NCI-H187 treated with DMSO at 0.1 percent for 48 hours (cell line): ENCODE measurements at places on chromosomes 7 and 10.

- no peak for DNase-seq
Measured at GRCh38 chr7:78222001-78222751, 423.6 kb downstream of the PHTF2 start.

- DNase-seq = no peak
Measured at GRCh38 chr10:112332509-112333228, 41.2 kb upstream of the ACSL5 start.

GRCh38 chr7:31079126-31079823 lies 27.2 kb downstream of the ADCYAP1R1 start:
- DNase-seq = no peak

DNA sequence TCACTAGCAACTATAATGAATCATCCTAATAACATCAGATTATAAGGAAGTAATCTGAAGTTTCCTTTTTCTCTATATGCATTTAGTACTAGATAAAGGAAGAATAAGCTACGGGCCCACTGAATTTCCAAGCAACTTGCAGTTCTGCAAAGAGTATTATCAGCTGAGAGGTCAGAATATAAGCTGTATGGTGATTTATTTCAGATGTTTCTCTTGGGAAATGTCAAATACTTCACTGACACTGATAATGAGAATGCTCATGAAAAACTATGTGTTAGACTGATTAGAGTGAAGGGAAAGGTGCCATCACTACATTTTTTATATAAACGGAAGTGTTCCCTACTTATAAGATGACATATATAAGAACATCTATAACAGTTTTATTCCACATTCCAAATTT lies 251.2 kb upstream of the HGF start:
- DNase-seq = no peak

GRCh38 chr7:107070710-107071109 lies 26.2 kb downstream of the PRKAR2B start:
- no peak for DNase-seq

GRCh38 chr7:48059706-48060105 lies 24.4 kb downstream of the C7orf57 start:
- DNase-seq = no peak

DNA sequence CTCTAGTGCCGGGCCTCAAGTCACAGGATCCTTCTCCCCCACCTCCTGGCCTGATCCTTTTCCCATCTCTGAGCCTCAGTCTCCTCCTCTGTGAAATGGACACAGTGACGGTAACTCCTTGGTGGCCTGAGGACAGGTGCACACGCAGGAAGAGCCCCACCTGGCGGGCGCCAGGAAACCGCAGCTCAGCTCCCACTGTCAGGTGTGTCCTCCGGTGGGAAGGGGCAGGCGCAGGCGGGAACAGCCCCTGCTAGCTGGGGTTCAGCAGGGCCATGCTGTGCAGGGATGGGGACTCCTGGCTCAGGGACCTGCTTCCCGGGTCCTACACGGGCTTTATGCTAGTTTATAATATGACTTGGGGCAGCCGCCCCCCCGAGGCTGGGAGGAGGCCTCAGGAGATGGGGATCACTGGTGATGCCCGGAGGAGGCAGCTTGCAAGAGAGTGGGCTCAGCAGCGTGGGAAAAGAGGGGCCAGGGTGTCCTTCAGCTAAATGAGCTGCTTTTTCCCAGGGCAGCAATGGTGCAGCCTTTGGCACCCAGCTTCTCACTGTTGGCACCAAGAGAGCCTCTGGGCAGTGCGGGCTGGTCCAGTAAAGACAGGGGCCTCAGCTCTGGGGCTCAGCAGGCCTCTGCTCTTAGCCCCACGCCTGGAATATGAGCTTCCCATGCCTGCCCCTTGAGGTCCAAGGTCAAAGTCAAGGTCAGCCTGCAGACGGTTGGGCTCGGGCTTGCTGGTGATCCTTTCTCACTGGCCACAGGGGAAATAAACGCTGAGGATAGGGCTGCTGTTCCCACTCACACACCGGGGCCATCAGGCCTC lies 68.0 kb upstream of the FAM20C start:
- no peak for DNase-seq

- DNase-seq = no peak
Measured at GRCh38 chr10:11813855-11814567, 9.1 kb upstream of the PROSER2 start.

DNA sequence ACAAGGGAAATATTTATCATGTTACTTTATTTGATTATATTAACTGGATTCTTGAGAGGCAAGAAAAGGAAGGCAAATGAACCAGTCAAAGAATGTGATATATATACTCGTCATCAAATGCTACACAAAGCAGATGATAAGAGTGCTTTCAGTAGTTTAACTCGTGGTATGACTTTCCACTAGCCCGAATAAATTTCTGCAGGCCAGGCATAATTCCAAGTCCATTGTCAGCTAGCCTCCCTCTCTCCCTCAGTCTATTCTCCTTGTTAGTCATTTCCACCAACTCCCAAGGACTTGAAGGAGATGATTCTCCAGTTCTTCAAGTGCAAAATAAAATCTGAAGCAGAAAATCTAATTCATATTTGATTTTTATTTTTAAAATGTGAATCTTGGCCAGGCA lies 190.5 kb downstream of the GLI3 start:
- no peak for DNase-seq

- DNase-seq = no peak
Measured at GRCh38 chr10:1002425-1003006, 14.3 kb downstream of the GTPBP4 start.

- no peak for DNase-seq
Measured at GRCh38 chr7:145584401-145584800, 532.2 kb upstream of the CNTNAP2 start.

DNA sequence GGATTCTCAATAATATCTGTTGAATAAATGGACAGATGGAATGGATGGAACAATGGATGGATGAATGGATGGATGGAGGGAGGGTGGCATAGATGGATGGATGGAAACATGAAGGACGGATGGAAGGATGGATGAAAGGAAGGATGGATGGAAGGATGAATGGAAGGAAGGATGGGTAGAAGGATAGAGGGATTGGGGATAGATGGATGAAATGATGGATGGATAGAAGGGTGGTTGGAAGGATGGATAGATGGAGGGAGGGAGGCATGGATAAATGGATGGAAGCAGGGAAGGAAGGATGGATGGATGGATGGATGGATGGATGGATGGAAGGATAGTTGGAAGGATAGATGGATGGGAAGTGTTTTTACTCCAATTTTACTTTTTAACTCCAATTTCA lies 35.4 kb downstream of the AKR1B15 start:
- DNase-seq = no peak

GRCh38 chr10:58807629-58808022 lies 295.0 kb downstream of the BICC1 start:
- DNase-seq = no peak

DNA sequence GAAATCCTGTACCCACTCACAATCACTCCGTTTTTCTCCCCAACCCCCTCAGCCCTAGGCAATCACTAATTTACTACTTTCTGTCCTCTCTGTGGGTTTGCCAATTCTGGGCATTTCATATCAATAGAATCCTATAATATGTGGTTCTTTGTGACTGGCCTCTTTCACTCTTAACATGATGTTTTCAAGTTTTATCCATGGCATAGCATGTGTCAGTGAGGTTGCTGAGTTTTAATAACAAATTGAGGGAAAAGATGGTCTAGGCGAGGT lies 11.9 kb downstream of the PLAU start:
- DNase-seq = no peak

DNA sequence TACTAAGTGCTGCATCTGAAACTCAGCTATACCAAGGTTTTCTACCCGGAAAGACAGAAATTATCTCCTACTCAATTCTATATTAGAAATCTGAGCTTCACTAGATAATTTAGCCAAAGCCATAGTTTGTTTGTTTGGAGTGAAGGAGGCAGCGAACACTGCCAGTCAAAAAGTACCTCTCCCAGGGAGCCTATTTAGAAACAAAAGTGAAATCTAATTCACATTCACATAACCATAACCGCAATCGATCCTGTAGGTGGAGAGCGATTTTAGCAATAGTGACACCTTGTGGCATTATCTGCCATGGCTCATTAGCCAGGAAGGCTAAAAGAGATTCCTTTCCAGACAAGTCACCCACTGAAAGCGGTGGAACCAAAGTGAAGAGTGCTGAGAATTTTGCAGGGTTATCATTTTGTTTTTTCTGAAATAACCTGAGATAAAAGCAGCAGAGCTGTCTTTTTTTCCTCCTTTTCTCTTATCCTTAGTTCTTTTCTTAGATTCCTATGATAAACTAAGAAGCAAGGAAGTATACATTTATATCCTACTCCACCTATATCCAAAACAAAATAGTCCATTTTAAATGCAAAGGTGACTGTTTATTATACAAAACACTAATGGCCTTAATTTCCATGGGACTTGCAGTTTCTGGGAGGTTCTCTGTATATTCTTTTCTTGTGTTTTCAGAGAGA lies 83.7 kb upstream of the BET1 start:
- DNase-seq = peak; percentile 8

DNA sequence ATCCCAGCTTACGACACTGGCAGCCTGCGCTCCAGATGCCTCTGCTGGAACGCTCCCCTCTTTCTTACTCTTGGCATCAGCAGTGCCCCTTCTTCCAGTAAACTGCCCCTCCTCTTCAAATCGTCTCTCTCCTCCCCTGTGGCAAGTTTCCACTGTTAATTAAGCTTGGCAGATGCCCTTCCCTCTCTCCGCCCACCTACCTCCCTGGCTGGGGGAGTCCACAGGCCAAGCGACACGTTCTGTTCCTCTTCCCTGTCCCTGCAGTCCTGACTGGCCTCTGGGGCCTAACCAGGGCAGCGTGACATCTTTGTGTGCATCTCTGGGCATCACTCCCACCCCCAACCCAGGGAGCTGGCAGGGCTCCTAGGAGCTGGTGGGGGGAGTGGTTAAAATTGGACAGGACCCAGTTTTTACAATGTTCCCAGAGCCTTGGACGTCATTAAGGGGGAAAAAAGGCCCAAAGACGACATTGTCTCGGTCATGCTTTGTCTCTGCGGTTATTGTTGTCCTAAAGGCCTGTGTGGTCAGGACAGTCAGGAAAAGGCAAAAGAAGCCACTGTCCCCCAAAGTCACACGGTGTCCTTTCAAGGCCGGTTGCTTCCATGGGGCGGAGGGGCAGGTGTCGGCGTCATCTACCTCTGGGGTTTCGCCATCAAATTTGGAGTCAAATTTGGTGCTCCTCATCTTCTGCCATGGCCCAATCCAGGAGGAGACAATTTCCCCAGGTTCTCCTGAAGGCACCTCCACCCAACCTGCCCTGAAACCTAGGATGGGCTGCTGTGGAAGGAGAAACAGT lies 54.2 kb downstream of the DLG5 start:
- DNase-seq = no peak

DNA sequence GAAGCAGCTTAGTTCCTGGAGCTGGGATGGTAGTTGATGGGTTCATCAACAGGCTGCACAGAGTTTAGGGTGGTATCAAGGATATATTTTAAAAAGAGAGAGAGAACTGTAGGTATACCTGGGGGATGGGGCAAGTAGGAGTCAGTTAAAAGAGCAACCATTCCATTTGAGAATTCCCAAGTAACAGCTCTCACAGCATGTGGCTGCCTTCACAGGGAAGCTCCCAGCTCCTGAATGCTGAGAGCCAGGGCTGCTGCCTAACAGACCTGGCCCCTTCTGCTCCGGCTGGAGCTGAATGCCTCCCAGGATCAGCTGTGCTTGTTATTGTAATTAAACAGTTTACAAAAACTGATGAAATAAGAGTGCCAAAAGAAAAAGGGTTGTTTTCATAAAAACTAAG lies 58.8 kb upstream of the GPR26 start:
- no peak for DNase-seq

GRCh38 chr10:38605153-38605661 lies 511.1 kb downstream of the ZNF37A start:
- DNase-seq = no peak

DNA sequence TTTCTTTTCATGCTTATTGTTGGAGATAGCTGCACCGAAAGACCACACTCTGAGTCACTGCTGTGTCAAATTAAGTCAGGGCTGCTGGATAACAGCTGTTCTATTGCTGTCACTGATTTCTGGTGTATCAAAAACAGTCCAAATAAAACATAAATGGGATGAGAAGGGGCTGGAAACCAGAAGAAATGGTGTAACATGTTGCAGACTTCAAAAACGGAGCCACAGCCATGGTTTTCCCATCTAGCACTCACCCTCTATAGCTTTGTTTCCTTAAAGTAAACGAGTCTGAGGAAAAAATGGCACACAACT lies 103.3 kb upstream of the DIP2C start:
- no peak for DNase-seq

DNA sequence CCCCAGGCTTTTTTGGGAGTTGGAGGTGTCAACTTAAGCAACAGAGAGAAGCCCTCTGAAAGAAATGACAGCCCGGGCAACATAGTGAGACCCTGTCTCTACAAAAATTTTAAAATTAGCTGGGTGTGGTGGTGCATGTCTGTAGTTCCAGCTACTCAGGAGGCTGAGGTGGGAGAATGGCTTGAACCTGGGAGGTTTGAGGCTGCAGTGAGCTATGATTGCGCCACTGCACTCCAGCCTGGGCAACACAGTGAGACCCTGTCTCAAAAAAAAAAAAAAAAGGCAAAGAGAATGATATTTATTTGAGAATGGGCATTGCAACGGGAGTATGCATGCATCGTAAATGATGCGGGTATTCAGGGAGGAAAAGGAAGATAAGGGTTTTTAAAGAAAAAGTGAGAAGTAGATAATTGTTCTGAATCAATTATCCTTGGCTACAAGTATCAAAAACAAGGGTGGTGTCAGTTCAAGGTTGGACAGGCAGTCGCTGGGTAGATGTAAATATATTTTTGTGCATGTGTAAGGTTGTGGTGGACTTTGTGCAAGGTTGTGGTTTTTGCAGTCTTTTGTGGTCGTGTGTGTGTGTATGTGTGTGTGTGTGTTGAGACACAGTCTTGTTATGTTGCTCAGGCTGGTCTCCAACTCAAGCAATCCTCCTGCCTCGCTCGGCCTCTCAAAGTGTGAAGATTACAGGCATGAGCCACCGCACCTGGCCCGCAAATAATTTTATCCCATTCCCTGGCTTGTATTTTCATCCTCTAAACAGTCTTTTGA lies 65.6 kb downstream of the COL26A1 start:
- no peak for DNase-seq

DNA sequence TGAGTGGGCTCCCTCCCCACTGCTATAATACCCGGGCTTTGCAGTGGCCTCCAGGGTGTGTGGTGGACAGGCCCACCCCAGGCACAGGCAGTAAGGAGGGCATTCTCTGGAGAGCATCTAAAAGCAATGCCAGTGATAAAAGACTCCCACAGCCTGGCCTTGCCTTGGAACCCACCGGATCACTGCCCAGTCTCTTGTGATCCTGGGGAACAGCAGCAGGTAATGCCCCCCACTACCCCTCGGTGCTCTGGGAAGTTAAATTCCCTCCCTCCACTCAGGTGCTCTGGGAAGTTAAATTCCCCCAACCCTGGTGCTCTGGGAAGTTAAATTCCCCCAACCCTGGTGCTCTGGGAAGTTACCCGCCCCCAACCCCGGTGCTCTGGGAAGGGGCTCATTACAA lies 565.2 kb downstream of the TCERG1L start:
- no peak for DNase-seq

DNA sequence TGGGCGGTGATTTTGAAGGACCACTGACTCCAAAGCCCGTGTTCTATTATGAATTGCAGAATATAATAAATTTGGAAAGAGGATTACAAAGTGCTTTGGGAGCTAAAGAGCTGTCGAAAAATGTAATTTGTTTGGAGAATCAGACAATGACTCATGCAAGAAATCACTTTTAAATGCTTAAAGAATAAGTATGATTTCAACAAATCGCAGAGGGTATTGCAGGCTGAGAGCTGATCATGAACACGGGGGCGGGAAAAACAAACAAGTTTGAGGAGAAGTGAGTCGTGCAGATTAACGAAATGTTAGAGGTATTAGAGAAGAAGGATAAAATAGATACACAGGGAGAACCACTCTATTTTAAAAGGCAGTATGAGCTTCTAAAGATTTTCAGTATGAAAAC lies 4.9 kb upstream of the HACD1 start:
- DNase-seq = no peak

GRCh38 chr7:145520284-145520683 lies 596.3 kb upstream of the CNTNAP2 start:
- DNase-seq = no peak
